Iris pigment epithelial cell (primary cell): ENCODE measurements at places on chromosomes 11 and 22.

- no peak for DNase-seq
Measured at GRCh38 chr11:79371152-79371551, 69.7 kb downstream of the TENM4 start.

DNA sequence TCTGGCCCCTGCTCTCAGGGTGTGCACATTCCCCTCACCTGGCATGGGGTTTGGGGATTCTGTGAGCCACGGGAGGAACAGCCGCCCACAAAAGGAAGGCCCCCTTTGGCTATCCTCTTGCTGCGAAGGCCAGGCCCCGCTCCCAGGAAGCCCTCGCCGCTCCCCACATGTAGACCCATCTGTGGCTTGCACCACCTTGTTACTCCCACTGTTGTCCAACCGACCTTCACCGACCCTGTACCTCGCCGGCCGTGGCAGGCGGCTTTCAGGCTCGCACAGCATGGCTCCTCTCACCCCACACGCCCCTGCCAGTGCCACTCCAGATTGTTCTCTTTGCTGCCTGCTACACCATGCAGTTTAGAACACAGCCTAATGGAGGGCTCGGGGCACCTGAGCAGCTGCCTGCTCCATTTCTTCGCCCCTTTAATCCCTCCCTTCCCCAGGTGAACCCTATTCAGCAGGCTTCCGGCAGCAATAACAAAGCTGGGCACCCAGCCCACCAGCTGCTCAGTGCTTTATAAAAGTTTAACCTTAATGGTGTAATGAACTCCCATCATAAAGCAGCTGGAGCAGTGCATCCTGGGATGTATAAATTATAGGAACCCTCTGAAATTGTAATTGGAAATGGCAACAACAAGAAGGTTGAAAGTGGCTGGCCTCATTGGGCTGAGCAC lies 10.7 kb downstream of the DAGLA start:
- no peak for DNase-seq

DNA sequence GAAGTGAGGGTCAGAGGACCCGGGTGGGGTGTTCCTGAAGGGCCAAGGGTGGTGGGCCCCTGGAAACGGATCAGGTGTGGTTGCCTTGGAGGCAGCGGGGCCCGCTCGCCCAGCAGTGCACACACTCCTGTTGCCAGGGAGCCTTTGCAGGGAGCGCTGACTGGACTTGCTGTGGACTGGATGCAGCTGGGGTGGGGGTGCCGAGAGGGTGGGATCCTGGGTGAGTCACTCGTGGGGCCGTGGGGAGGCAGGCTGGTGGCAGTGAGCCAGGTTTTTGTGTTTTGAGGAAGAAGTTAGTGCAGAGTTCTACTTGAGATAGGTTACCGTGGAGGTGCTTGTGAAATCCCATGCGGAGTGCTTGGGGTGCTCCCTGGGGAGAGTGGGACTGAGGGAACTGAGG lies 1.3 kb downstream of the MRPL23 start:
- DNase-seq, result no peak

GRCh38 chr11:11445441-11446185 lies 92.6 kb upstream of the CSNK2A3 start:
- DNase-seq, result no peak

GRCh38 chr11:12016246-12016645 lies 7.8 kb upstream of the DKK3 start:
- DNase-seq, result no peak

DNA sequence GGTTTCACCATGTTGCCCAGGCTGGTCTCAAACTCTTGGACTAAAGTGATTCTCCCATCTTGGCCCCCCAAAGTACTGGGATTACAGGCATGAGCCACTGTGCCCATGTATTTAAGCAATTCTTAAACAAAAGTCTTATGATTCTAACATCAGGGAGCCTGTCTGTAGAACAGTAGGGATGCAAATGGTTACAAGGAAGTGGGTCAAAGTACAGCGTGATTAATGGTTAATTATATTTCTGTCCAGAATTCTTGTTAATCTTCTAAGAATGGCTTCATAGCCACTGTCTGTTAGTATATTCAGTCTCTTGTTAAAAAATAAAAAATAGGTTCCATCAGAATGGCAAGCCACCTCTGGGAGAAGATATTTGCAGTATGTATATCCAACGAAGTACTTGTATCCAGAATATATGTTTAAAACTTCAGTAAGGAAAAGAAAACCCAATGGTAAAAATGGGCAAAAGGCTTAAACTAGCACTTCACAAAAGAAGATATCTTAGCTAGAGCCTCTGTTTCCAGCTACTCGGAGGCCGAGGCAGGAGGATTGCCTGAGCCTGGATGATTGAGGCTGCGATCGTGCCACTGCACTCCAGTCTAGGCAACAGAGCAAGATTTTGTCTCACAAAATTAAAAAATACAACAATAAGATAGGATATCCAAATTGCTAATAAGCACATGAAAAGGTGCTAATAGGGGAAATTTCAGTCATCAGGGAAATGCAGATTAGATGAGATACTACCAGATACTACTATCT lies 22.9 kb downstream of the ATG13 start:
- no peak for DNase-seq

GRCh38 chr11:125348674-125349309 lies 147.3 kb downstream of the FEZ1 start:
- peak; percentile 9 for DNase-seq

DNA sequence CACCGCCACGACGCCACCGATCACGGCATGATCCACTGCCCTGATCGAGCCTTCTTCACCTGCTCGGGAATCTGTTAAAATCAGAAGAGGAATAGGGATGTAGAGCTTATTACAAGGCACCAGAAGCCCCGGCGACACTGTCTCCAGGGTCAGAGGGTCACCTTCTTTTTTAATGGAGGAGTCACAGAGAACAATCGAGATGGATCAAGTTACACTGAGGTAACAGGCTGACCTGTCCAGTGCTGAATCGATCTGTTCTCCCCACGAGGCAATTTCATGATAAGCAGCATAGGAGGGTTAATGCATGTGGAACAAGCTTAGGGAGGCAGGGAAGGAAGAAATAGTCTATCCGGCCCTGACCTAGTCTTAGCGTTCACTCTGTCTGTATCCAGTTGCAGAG lies 325.5 kb downstream of the CADM1 start:
- no peak for DNase-seq

DNA sequence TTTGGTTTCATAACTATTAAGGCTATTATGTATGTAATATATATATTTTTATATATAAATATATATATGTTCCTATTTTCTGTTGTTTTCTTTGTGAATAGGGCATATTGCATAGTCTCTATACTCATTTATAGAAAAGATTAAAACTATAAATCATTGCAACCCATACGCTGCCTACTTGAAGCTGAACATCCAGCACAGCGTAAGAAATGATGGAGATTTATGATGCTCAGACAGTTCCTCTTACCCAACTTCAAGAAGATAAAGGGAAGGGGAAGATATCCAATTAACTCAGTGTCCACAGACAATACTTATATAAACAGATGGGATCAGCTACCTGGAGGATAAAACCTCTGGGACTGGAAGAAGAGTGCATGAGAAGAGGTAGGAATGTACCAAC lies 791.7 kb downstream of the FAM181B start:
- DNase-seq, result no peak

- DNase-seq, result no peak
Measured at GRCh38 chr11:112728288-112728687, 232.9 kb upstream of the NCAM1 start.

DNA sequence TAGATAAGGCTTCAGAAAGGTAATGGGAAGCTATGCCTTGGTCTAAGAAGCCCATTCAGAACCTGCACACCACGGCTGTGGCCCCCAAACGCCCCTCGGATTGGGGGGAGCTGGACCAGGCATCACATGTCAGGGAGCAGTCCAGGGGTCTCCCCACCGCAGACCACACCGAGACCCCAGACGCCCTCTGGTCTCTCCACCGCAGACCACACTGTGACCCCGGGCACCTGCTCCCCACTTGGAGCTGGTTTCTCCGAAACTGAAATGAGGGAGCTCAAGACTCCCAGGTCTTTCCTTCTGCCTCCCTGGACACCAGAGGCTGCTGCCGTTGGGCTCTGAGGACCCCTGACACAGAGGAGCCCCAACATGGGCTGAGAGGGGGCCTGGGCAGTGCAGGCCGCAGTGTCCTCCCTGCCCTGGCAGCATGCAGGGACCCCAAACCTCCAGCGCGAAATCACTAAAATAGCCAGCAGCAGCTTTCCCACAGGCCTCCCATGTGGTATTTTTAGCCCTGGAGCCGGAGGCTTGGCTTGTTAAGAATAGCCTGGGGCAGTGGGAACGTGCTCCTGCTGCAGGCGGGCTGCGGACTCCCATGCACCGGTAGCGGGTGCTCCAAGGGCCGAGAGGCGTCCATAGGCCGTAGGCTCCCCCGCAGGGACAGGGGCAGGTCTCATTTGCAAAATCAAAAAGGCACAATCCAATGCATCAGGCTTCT lies 7.7 kb downstream of the LINC01488 start:
- DNase-seq, result no peak

DNA sequence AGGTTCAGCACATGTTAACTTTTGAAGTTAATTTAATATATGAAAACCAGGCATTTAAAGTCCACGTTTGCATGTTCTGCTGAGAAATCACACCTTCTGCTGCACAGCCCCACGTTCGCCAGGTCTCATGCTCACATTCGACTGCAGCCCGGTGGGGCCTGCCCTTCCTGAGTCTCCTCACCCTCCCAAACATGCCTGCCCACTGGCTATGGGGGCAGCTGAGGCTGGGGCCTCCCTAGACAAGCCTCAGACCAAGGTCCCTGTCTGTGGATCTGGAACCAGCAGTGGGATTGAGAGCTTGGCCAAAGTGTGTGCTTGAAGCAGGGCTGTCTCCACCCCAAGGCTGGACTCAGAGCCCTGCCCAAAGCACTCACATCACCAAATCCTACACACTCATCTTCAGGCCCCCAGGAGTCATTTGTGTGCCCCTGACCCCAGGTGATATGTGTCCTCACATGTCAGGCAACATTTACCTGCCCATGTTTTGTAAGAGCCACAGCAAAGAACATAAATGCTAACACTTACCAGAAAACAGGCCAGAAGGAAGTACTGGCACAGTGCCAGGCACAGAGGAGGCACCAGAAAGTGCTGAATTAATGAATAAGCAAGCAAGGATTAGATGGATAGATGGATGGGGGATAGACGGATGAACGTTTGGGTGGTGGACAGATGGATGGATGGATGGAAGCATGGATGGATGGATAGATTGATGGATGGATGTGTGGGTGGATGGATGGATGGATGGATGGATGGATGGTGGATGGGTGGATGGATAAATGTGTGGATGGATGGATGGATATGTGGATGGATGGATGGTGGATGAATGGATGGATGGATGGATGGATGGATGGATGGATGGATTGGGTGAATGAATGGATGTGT lies 9.4 kb upstream of the FADD start:
- DNase-seq, result no peak
